Breast epithelium (tissue), 4 donors: ENCODE measurements at places on chromosomes 5 and 9.

DNA sequence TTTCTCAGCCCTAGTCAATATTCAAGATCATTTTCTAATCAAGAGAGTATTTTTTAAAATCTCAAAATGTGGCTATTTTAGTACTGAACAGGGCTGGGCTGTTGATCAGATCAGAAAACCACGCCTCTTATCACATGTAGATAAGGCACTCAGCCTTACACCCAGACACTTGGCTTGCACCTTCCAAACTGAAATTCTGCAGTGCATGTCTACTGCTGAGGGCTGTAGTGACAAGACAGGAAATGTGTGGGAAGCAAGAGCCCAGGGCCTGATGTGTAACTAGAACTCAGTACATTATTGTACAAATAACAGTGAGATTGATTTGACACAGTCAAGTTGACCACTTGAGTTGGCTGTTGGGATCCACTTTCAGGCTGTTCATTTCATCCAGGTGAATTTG lies 48.6 kb downstream of the UBE2QL1 start:
- no peak for DNase-seq

DNA sequence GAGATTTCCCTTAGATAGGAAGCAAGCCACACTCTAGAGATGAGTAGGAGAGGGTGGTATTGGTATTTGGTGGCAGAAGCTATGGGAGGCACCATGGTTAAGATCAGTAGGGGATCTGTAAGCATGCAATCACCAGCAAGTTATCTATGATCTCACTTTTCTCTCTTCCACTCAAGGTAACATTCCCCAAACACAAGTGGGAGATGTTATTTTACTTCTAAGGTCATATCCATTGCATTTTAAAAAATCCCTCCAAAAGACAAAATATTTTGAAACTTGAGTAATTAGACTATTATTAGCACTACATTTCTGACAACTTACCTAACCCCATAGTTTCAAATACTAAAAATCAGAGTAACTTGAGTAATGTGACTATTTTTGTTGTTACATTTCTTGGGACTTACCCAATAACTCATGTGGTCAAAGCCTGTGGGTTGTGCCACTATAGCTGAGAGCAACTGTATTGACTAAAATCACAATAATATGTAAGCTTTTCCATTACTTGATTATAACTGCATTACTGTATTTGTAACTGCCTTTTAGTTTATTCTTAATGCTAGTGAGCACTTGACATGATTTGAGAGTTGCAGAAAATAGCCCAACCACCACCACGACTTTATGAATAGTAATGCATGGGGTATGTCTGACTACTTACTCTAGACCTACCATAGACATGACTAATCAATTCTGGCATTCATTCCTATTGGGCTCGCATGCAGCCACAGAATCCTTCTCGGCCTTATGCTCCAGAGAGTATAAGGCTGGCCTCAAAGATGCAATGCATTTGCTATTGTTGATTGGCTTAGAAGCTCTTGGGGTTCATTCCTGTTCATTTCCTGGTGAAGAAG lies 264.7 kb downstream of the TRIM32 start:
- DNase-seq, result no peak

DNA sequence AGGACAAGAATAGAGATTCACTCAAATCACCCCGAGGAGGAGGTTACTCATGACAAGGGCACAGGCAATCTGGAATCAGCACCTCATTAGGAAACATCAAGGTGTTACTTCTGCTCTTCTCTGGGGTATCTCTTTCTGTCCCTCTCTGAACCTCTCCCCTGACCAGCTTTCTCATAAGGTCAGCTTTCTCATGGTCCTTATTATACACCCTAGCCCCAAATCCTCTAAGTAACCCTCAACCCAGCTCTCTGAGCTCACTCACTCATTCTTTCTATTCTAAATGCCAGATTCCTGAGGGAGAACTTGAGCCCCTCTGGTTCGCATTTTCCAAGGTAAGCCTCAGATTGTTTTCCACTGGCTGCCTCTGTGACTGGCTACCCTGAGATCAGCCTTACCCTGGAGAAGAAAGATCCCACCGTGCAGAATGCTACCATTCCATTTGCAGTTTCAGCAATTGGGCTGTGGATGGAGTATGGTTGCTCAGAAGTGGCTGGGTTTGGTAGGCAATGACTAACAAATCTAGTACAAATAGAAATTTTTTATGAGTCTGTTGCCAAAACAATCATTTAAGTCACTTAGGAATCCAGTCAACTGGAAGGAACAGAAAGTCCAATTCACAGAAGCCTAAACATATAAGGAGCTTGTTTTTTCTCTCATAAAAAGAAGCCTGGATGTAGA lies 9.0 kb upstream of the TIMD4 start:
- DNase-seq, result no peak

DNA sequence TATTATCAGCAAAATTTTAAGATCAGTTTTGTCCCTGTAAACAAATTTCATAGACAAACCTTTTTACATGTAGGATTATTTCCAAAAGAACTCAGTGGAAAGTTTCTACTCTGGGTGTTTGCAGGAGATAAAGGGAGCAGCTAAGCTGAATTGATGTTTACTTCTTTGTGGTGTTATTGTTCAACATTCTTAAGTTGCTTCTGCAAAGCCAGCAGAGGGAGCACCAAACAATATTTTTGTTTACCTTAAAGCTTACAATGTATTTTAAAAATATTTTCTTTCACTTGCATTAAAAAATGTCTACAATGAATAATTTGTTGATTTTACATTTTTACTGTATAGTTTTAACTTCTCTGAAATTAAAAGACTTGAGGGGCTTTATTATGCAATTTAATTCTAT lies 135.4 kb downstream of the ATG10 start:
- DNase-seq, result no peak

- DNase-seq, result no peak
Observed at GRCh38 chr5:151408591-151409230, 38.7 kb upstream of the SLC36A1 start.

DNA sequence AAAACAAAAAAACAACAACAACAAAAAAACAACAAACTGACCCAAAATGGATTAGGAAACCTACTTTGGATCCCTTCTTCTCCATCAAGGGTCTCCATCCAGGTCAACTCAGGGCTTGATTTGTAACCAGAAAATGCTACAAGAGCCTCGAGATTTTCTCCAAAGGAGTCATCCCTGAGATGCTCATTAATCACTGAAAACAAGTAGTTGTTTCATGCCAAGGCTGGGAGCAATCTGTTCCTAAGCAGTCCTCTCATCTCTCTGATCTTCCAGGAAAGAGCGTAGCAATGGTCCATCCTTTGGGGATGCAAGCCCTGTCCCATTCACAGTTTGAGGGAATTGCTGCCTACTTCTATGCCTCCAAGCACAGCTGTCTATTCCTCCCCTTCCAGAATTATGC lies 203.0 kb upstream of the MAP3K1 start:
- no peak for DNase-seq

GRCh38 chr5:19519448-19519847 lies 468.6 kb downstream of the CDH18 start:
- no peak for DNase-seq

- no peak for DNase-seq
Observed at GRCh38 chr9:5013374-5013773, 28.3 kb downstream of the JAK2 start.

DNA sequence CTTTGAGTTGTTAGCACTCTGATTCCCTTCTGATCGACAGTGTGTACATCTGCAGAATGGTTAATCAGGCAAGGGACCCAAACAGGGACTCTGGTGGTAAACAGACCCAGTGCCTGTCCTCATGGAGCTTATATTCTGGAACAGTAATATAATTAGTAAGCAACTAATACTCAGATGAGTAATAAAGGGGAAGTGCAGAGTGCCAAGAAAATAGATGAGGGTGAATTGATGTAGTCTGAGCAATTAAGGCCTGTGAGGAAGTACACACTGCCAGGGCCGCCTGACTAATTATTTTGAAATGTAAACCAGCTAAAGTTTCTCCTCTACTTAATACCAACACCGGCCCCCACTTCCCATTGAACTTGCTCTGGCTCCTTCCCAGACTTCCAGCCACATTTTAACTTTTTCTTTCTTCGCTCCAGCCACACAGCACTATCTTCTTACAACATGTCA lies 4.2 kb downstream of the DHX29 start:
- DNase-seq, result no peak

GRCh38 chr5:170111088-170111785 lies 5.5 kb downstream of the FOXI1 start:
- no peak for DNase-seq

GRCh38 chr5:58056546-58056945 lies 403.3 kb downstream of the PLK2 start:
- no peak for DNase-seq

DNA sequence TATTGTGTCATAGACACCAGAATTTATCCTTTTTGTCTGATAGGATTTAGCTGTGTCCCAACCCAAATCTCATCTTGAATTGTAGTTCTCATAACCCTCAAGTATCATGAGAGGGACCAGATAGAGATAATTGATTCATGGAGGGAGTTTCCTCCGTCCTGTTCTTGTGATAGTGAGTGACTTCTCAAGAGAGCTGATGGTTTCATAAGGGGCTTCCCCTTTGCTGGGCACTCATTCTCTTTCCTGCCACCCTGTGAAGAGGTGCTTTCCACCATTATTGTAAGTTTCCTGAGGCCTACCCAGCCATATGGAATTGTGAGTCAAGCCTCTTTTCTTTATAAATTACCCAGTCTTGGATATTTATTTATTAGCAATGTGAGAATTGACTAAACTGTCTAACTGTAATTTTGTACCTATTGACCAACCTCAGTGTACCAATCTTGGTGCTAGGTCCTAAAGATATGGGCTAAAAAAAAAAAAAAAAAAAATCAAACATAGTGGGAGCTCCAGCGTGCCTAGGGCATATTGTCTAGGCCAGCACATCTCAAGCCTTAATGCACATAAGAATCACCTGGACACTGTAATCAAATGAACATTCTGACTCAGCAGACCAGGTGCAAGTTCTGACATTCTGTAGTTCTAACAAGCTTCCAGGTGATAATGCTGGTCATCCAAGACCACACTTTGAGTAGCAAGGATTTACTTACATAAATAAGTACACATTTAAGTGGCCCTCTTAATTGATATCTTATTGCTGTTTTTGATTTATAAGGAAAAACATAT lies 30.5 kb downstream of the ST8SIA4 start:
- no peak for DNase-seq

- no peak for DNase-seq
Observed at GRCh38 chr9:109967651-109968642, 187.9 kb downstream of the PALM2AKAP2 start.

GRCh38 chr9:110712955-110713354 lies 44.4 kb downstream of the MUSK start:
- no peak for DNase-seq

GRCh38 chr5:31898036-31898632 lies 259.2 kb downstream of the PDZD2 start:
- DNase-seq, result no peak

DNA sequence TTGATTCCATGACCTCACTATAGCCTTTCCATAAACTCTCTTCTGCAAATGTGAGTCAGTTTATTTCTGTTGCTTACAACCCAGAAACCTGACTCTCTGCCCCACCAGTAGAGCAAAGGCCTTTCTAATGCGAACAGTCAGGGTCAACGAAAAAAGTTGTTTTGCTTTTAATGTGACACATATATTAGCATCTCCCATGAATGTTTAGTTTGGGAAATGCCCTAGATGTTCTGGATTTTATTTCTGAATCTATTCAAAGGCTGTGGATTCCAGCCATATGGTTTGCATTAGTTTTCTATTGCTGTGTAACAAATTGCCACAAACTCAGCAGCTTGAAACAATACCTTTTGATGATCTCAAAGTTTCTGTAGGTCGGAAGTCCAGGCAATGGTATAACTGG lies 193.5 kb downstream of the GNA14 start:
- no peak for DNase-seq

DNA sequence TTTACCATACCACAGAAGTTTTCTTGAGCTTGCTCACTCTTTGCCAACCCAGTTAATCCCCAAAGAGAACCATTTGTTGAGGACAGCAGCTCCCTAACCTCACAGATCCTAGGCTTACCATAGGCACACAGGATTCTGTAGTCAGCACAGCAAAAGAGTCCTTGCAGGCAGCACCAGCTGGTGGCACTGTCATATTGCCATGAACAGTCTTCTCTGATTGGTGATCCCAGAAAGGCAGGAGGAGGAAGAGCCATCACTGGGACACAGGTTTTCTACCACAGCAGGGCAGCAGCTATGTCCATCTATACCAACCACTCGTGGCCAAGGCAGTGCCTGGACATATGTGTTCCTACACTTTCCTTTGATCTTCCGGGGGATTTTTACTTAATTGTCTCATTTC lies 297.1 kb upstream of the CD180 start:
- DNase-seq, result no peak

- no peak for DNase-seq
Observed at GRCh38 chr9:101925498-101925897, 187.1 kb upstream of the GRIN3A start.

- no peak for DNase-seq
Observed at GRCh38 chr9:92882276-92882675, 4.4 kb upstream of the ZNF484 start.

DNA sequence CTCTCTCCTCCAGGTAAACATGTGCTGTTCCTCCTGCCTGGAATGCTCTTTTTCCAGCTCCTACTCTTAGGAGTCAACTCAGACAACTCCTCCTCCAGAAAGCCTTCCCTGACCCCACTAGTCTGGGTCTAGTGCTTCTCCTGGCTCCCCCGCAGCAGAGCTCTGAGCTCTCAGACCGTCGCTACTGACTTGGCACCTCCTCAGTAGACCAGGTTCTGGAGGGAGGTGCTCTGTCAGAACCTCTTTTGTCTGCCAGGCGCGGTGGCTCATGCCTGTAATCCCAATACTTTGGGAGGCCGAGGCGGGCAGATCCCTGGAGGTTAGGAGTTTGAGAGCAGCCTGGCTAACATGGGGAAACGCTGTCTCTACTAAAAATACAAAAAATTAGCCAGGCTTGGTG lies 3.4 kb downstream of the LRRC8A start:
- DNase-seq, result no peak

- DNase-seq, result no peak
Observed at GRCh38 chr9:126777733-126778132, 27.1 kb upstream of the ZBTB43 start.

- no peak for DNase-seq
Observed at GRCh38 chr9:127139071-127139731, 16.8 kb upstream of the ANGPTL2 start.

DNA sequence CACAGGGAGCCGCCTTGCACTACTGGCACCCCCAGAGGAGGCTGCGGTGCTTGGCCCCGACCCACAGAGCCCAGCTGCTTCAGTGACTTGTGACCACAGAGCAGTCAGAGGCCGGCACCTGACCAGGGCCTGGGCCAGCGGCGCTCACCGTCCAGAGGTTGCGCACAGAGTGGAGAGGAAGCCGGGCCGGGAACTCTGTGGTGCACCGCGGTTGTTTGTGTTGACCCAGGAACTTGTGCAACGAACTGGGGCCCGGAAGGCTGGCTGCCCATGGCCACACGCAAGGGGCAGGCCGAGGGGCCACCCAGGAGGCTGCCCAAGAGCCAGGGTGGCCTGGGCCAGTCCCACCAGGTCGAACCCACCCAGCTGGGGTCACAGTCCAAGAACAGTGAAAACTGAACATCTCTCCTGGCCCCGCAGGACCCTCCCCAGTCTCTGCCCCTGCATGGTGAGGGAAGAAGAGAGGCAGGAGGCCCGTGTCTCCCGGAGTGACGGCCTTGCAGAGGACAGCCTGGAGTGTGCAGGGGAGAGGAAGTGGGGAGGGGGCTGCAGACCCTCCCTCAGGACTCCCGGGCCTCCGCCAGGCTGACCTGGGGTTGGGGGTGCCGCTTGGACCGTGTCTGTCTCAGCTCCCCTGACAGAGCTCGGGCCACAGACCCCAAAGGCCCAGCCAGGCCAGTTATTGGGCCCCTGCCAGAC lies 42.8 kb upstream of the EGFL7 start:
- DNase-seq, result no peak
